ENCODE measurements at places on chromosomes 1 and 21.
A peak's percentile ranks its signal among the peaks of the same experiment; 100 is the strongest.

GRCh38 chr1:204103431-204103741 is 30.5 kb downstream of the SOX13 start:
- DNase-seq: no peak

GRCh38 chr1:25797939-25798338 is 2.1 kb upstream of the SELENON start:
- DNase-seq: no peak

DNA sequence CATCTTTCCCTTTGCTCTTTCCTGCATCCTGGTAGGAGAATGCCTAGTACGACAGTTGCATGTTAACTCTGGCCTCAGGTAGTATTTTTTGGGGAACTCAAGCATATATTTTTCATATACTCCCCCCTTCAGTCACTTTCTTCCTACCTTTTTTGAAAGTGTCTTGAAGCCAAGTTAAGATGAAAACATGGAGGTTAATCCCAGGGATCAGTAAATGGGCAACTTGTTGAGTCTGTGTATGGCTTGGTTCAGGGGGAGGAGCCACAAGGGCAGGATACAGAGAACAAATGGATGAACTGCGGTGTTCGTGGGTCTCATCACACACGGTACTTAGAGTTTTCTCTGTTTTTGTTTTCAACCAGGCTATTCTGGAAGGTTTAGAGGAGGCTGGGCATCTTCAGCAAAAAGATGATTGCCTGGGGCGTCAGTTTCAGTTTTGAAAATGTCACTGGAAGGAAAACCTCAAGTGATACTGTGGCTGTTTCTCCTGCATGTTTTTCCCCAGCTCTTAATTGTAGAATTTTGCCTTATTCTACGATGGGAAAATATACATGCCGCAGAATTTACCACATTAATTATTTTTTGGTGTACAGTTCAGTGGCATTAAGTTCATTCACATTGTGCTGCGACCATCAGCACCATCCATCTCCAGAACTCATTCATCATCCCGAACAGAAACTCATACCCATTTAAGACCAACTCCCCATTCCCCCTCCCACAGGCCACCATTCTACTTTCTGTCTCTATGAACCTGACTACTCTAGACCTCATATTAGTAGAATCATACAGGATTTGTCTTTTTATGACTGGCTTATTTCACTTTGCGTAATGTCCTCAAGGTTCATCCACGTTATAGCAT is 71.5 kb downstream of the MAP10 start:
- DNase-seq: no peak

- no peak for DNase-seq
These were observed 262.9 kb downstream of the OMA1 start for GRCh38 chr1:58283388-58284224.

DNA sequence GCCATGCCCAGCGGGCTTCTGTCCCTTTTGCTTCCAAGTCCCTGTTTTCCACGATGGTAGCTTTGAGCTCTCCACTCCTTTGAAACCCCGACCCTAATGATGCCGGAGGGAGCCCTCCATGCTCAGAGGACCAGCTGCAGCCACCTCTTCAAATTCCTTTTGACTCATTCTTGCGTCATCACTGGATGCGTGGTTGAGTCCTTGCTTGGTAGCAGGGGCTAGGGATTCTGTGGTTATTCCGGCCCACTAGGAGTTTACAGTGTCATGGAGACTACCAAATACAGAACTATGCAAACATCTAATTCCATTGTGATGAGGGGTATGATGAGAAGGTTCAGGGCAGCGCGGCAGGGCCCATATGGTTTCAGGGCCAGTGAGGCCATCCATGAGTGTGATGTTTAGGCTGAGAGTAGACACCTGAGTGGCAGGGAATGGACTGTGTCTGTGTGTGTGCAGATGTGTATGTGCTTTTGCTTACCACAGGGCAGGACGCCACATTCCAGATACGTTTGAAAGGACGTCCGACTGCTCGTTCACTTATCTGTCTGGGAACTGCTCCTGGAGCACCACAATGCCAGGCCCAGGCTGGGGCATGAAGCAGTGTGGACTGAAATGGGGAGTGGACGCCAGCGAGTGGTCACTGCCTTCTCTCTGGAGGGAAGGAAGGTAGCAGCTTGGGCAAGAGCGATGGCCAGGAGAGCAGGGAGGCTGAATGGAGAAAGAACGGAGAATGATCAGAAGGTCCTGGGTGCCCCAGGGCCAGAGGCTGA is 30.4 kb upstream of the ZBTB21 start:
- DNase-seq: no peak

DNA sequence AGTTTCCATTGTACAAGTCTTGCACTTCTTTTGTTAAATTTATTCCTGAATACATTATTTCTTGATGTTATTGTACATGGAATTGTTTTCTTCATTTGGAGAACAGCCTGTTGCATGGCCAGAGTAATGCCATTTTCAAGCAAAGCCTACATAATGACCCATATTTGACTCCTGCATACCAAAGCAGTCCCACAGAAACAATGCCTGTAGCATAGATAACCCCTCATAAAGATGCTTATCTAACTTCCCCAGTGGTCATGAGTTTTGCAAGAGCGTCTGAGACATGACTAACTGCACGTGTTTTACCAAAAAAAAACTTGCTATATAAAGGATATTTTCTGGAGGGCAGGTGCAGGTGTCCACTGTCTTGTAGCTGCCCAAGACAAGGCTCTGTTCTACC is 30.3 kb upstream of the RLF start:
- no peak for DNase-seq

GRCh38 chr1:178726087-178726517 is 1.1 kb downstream of the RALGPS2 start:
- DNase-seq: peak; percentile 25

DNA sequence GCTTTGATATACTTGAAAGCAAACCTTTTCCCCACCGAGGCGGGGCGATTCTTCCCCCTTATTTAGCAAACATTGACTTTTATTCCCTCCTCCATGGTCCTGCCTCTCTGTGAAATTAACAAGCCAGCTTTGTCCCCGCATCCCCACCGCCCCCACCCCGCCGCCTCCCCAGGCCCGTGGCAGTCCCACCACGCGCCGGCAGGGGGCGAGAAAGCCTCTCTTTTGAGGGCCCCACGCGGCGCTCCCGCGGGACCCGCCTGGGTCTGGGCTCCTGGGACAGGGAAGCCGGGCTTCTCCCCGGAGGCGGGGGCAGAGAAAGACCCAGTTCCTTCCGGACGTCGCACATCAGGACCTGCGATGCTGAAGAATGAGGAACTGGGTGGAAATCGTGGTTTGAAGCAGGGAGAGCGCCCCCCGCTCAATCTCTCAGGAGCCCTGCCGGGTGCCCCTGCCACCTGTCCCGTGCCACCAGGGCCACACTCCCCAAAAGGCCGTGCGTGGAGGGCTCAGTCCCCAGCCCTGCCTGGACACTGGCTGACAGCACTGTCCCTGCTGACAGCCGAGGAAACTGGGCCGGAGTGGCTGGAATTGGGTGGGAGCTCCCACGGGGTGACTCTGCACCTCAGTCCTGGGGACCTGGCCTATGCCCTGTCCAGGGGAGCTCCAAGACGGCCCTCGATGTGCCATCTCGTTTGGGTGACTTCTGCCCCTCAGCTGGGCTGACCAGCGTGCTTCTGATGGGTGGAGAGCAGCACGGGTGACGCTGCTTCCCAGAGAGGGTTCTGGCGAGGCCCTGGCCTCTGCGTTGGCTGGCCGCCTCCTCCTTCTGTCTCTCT is 8.6 kb upstream of the ACTRT2 start:
- peak; percentile 42 for DNase-seq

- DNase-seq: no peak
These were observed 35.7 kb downstream of the PTP4A2 start for GRCh38 chr1:31902510-31902860.
